ENCODE measurements at places on chromosomes 6 and 20.

GRCh38 chr20:57053793-57054552, 212.5 kb downstream of the BMP7 start:
- DNase-seq, result no peak

DNA sequence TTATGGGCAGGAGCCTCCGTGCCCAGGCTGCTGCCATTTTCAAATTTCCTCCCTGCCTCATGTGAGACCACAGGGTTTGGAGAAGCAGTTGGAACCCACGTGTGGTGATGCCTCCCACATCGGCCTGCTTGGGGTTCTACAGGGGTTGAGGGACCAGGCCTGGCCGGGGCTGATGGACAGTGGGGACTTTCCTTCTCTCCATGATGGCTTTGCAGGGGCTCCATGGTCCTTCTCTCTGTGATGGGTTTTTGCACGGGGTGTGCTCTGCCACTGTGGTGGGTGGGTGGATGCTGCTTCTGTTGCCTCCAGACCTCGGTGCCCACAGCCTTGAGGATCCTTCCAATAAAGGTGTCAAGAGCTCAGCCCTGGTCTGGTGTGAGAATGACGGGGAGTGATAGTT, 54.4 kb downstream of the ADNP start:
- DNase-seq, result no peak

- no peak for DNase-seq
Observed at GRCh38 chr6:150686566-150686965, 86.9 kb downstream of the PLEKHG1 start.

- DNase-seq, result no peak
Observed at GRCh38 chr6:134873500-134874388, 76.2 kb downstream of the ALDH8A1 start.

- DNase-seq, result no peak
Observed at GRCh38 chr6:166446146-166446545, 63.4 kb upstream of the MPC1 start.
